Activated T-helper 17 cell treated with anti-CD3 and anti-CD28 coated beads, Interleukin-2, amount 50 U/mL, for 72 hours (primary cell): ENCODE measurements at places on chromosomes 11 and 22. TPM values are rescaled to one million over a fixed set of nuclear protein-coding genes. Genes with fewer than 3 reads are reported as not detected.
A peak's percentile ranks its signal among the peaks of the same experiment; 100 is the strongest.

- peak; percentile 14 for ATAC-seq
These were observed 32.1 kb upstream of the GNB1L start for GRCh38 chr22:19886605-19887255.

- no peak for ATAC-seq
These were observed 61.5 kb downstream of the ADAMTS15 start for GRCh38 chr11:130509942-130510341.

DNA sequence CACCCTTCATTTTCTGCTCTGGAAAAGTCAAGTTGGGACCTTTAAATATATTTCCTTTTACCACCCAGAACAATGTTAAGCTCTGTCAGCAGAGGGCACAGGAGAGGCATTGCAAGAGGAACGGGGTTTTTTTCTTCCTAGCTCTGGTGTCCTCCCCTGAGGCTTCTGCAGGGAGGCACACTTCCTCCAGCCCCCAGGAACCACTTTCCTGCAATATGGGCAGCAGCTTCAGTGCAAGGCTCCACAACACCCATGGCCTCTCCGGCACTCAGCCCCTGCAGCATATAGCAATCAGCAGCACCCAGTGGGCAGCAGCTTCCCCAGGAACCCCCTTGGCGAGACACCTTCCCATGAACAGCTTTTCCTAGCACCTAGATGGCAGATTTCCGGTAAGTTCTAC, 101.4 kb downstream of the SYT9 start:
- no peak for ATAC-seq

The OVCH2 gene
- total RNA-seq = not detected

The SMIM38 gene
- total RNA-seq = 0.26 TPM

The BEST1 gene
- 0.24 TPM for total RNA-seq

The TMPRSS5 gene
- 0.95 TPM for total RNA-seq
